Sigmoid colon (tissue), 7 donors: ENCODE measurements at places on chromosomes 5 and 9. TPM values are rescaled to one million over a fixed set of nuclear protein-coding genes. Genes with fewer than 3 reads are reported as not detected.

GRCh38 chr9:135588886-135589595 is 27.5 kb downstream of the PAEP start:
- DNase-seq: peak; percentile 55

DNA sequence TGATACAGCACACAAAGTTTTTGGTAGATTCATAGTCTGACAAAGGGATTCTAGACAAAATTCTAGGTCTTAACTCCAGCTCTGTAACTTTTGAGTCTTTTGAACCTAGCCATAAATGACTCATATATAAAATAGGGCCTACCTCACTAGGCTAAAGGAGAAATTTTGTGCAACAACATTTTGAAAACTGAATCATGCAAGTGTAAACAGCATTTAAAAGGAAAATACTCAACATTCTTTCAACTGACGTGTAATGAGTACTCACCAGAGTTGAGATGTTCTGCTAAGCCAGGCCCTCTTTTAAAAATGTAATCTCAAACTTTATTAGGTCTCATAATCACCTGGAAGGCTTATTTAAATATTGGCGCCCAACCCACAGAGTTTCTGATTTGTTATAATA is 113.2 kb downstream of the STK32A start:
- DNase-seq: no peak

GRCh38 chr9:124295159-124295794 is 37.5 kb downstream of the NEK6 start:
- DNase-seq: peak; percentile 86

DNA sequence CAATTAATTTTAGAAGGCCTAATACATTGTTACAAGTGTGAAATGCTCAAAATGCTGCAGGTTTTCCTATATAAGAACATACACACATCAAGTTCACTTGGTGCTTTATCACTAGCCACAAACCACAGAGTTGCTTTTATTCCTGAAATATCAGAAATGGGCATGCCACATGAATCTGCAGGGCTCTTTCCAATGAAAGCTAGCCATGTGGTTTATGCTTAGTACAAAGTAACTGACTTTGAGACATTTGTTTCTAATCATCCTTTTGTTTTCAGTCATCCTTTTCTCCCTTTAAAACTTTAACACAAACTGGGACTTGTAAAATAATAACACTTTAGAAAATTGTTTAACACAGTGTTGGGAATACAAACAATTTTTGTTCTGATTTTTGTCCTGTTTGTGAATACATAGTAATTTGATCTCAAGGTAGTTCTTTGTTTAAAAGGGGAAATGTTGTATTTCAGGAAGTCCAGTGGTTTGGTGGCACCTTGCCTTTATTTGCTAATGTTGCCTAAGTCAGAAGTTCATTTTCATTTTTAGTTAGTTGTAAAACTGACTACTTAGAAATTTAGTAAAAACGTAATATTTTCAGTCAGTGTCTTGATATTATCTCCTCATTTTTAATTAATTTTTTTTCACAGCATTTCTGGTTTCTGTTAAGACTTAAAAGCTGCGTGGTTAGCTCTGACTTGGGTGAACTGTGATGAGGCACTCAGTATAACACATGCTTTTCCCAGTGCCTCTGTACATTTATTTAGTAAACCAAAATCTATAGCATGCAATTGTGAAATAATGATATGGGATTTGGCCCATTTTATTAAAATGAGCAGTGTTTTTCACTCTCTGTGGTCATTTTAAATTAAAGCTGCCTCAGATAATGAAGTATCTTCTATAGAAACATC is 18.6 kb downstream of the PRDM6 start:
- DNase-seq: no peak

- DNase-seq: no peak
These were observed 243.3 kb upstream of the VLDLR start for GRCh38 chr9:2378266-2378665.

DNA sequence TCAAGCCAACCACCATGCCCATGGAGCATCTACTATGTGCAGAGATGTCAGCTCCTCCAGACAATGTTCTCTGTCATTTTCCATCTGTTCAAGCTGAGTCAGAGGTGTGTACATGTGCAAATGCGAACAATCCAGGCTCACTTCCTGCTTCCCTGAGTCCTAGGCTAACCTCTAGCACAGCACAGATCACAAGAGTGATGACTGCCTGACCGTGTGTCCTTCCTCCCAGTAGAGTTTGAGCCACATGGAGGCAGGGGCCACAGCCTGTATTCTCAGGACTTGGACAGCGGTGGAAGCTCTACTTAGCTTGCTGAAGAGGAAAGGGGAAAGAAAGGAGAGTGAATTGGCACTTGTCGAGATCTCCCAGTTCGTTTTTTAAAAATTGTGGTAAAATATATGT is 87.2 kb downstream of the KCNIP1 start:
- DNase-seq: peak; percentile 20

DNA sequence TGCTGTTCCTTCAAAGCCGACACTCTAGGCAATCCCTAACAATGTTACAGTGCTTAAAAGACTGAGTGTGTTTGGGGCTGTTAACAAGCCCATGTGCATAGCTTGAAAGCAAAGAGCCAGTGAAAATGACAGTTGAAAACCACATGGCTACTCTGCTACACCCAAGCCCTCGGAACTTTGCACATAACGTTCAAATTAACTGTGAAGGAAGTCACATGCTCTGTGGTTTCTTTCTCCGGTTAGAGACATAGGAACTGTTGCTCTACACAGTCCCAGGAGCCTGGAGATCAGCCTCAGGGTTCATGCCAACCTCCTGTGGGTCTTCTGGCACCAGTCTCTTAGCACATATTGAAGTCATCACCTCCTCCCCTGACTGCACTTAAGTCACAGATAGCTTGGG is 51.1 kb downstream of the C9orf152 start:
- DNase-seq: no peak

DNA sequence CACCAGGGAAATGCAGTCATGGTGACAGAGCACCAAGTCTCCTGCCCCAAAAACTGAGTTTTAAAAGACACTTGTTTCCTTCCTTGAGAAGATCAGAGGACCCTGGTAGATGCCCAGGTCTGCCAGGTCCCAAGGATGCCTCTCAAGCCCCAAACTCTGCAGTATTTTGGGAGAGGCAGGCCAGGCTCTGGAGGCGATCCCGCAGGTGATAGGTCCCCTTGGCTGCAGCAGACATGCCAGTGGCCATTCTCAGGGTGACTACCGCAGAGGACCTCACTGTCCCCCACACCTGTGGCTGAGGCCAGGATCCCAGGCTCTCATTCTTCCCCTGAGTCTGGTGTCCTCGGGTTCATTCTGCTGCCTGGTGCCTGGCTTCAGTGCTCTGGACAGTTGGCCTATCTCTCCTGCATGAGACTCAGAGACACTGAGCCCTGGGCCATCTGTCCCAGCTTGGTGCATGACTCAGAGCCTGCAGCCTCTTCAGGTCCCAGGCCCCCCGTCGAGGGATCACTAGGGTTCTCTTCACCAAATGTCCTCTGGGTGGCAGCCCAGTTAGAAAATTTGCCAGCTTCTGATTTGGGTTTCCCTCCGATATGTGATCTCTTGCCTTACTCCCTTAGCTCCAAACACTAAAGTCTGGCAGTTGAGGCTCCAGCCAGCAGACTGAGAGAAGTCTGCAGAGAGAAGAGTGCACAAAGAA is 59.7 kb upstream of the GARNL3 start:
- peak; percentile 66 for DNase-seq

DNA sequence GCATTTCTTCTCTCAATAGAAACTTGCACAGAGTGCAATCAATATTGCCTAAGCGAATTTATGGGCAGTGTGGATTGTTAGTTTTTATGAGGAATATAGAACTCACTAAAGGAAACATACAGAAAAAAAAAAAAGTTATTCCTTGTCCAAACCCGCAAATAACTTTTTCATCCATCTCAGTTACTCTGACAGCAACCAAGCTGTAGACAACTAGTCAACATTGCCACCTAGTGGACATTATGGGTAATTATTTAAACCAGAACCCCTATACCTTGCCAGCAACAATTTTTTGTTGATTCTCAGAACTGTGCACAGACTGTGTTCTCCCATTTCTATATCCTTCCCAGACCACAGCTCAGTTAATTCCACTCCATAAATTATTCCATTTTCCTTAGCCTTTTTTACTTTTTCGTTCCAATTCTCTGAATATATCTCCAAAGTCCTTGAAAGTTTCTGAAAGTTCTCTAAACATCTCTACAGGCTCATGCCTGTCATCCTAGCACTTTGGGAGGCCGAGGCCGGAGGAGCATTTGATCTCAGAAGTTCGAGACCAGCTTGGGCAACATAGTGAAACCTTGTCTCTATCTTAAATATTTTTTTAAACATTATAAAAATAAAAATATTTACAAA is 2.6 kb upstream of the AFAP1L1 start:
- DNase-seq: no peak

GRCh38 chr9:84819491-84819991 is 150.0 kb downstream of the NTRK2 start:
- no peak for DNase-seq

DNA sequence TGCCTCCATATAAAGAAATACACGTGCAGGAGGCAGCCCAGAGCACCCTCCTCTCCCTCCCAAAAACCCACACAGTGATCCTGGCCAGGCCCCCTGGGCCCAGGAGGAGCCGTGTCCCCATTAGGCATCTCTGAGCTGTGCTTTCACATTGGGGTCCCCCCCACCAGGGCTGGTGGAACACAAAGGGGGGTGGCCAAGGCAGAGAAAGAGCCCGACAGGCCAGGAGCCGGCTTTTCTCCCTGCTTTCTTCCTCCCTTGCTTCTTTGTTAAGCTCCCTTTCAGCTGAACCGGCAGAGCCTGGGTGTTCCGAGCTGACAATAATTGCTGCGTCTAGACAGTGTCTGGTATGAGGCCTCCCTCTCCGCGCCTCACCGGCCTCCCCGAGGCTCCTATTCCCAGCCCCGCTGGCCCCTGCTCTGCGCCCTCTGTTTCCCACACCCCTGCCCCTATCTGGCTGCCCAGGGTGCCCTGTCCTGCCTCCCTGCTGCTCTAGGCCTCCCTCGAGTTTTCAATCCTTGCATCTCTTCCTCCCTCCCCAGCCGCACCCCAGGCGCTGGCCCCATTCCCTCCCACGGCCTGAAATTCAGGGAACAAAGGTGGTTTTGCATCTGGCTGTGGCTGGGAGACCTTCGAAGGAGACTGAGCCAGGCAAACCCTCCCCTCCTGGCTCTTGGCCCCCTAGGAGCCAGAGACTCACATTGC is 120.6 kb downstream of the C9orf50 start:
- DNase-seq: peak; percentile 76

CCDC183 gene
- polyA plus RNA-seq: 3.0 TPM
